ENCODE measurements at places on chromosomes 5 and 9.

DNA sequence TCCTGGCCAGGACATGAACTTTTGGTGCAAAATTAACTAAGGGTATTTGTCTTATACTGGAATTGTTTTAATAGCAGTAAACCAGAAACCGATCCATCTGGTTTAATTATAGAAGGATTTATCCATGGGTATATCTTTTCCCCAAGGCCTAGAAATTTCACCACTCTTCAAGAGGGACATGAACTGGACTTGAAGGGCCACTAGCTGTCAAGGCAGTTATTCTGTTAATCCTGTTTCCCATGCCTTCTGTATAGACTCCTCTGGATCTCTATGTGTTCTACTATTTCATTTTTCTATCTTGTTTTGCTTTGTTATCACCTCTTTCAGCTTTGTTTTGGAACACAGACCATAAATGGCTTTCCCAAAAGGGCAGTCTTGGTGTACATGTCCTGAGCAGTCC lies 467.6 kb downstream of the KIF4B start:
- DNase-seq: no peak

DNA sequence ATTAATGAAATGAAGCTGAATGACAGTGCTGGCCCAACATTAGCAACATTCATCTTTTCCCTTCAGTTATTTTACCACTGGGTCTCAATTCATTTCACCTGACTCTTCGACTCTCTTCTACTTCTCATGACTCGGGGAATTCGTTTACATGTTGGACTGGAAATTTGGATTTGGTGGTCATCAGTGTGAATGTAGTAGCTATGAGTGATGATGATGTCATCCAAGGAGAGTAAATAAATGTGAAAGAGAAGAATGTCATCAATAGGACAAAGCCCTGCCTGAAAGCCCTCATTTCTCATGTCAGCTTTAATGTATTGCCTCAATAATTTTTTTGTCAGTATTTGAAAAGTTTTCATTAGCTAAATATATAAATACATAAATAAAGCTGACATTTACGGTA lies 21.9 kb upstream of the CFAP95 start:
- no peak for DNase-seq

- no peak for DNase-seq
Observed at GRCh38 chr5:144421411-144421810, 250.7 kb downstream of the KCTD16 start.

DNA sequence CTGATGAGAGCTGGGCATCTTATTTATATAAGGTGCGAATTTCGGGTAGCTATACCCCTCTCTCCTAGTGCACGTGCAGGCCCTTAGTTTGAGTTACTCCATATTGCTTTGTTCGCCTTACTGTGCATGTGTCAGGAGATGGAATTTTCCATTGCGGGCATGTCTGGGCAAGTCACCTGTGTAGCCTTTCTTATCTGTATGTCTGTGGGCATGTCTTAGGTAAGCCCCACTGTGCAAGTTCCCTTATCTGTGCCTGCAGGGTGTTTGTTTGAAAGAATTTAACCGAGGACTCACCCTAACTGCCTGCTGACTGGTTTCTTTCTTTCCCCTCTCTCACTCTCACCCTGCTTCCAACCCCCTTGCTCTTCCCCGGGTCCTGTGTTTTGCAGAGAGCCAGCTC lies 140.7 kb upstream of the RANBP3L start:
- DNase-seq: no peak

DNA sequence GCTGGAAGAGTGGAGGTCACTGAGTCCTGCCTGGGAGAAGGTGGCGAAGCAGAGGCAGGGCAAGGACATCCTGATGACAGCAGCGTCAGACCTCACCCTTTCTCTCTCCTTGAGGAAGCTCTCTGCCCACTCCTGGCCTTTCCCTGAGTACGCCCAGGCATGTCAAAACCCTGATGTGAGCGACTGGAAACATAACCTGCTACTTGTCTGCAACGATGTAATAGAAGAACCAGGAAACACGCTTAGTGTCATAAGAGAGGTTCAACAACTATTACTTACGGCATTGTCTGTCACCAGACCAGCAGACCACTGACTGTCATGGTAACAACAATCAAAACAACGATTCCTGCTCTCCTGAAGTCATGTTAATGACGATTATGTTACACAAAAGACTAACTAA lies 152.4 kb downstream of the ACTL7B start:
- no peak for DNase-seq

DNA sequence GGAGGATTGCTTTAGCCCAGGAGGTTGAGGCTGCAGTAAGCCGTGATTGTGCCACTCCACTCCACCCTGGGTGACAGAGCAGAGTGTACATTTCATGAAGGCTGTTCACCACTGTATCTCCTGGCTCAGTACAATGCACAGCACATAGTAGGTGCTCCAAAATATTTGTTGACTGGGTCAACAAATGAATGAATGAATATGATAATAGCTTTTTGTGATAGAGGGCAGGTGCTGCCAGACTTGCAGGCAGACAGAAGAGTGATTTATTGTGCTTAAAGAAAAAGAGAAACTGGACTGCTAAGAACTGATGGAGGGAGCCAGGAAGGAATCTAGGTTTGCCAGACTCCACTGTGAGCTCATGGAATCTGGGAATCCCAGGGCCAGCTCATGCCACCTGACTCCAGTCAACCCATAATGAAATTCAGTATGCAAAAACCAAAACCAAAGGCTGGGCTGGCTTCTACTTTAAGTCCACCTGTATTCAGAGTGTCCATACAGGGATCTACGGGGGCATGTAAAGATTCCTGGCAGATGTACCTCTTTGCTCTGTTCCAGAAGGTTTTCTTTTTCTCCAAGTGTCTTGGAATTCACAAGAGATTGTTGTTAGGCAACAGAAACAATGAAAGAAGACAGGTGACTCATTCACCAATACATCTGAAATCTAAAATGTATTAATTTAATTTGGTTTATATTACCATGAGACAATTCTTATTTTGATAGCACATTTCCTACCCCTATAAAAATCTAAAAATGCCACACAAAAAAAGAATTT lies 15.5 kb upstream of the CTNNA1 start:
- no peak for DNase-seq

DNA sequence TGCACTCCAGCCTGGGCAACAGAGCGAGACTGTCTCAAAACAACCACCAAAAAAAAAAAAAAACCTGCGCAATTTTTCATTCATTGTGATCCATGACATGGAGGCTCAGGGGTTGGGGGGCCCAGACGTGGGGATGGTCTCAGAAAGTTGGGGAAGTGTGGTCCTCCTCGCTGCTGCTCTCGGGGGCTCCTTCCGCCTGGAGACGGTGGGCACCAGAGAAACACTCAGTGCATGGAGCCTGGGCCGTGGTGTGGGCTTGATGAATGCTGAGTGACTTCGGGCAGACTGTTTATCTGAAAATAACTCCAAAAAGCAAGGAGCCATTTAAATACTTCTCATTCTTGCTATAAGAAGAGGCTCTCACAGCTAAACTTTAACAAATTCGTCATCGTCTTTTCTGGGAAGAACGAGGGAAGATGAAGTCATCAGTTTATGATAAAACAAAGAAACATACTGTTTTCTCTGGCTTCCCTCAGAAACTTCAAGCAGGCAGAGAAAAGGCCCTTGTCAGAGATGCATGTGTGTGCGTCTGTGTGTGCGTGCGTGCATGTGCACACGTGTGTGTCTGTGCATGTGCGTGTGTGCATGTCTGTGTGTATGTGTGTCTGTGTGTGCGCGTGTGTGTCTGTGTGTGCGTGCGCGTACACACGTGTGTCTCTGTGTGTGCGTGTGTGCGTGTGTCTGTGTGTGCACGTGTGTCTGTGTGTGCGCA lies 35.0 kb downstream of the RASGEF1C start:
- DNase-seq: no peak

- DNase-seq: no peak
Observed at GRCh38 chr5:3511519-3511918, 84.1 kb upstream of the IRX1 start.

DNA sequence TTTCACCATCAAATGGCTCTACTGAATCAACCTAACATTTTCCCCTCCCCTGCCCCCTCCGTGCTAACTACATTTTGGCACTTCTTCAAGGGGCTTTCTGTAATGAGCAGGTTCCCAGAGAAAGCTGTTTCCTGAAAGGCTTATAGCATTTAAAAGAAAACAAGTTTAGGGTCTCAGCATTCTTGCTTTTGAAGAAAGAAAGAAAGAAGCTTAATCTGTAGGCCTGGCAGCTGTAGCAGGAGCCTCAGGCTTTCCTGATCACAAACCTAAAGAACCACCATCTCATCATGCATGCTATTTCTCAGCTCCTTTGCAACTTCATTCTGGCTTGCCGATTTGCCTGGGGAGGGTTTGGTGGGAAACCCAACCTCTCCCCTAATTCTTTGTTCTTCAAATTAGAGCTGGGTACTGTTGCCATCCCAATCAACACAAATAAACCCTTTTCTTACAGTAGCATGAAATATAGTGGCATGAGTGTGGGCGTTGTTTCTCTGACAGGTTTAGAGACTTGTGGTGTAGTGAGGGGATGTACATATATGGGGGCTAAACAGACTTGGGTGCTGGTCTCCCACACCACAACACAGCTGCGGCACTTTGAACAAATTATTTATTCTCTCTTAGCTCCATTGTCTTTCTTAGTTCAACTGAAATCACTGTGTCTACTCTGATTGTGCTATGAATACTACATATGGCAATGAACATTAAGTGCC lies 160.5 kb upstream of the TNC start:
- DNase-seq: no peak

- DNase-seq: no peak
Observed at GRCh38 chr5:7668627-7669026, 182.3 kb downstream of the CFAP90 start.

- no peak for DNase-seq
Observed at GRCh38 chr9:75918154-75918553, 27.7 kb downstream of the PCSK5 start.

- DNase-seq: no peak
Observed at GRCh38 chr5:56814361-56814962, 887 bp upstream of the MAP3K1 start.

DNA sequence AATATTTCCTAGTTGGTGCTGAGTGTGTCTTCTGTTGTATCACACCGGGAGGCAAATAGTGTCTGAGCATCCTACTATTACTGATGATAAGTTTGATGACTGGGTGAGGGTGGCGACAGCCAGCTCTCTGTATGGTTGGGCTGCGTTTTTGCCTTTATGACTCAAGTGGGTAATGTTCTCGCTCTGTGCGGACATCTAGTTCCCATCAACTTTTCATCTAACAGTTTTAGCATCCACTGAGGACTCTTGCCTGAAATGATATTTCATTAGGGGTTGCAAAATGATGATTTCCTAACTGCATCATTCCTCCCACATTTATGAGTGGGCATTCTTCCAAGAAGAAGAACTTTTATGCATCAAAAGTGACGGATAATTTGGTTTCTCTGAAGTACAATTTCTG lies 26.5 kb downstream of the HMCN2 start:
- DNase-seq: no peak
